HAP-1 (cell line): ENCODE measurements at places on chromosomes 3 and 15.

- no peak for DNase-seq
Observed at GRCh38 chr3:167913219-167913835, 177.8 kb downstream of the SERPINI1 start.

GRCh38 chr3:166569589-166569988 lies 732.4 kb upstream of the BCHE start:
- no peak for DNase-seq

GRCh38 chr3:176401211-176401610 lies 796.1 kb downstream of the TBL1XR1 start:
- DNase-seq = no peak

- no peak for DNase-seq
Observed at GRCh38 chr3:170953229-170953628, 44.8 kb upstream of the EIF5A2 start.

DNA sequence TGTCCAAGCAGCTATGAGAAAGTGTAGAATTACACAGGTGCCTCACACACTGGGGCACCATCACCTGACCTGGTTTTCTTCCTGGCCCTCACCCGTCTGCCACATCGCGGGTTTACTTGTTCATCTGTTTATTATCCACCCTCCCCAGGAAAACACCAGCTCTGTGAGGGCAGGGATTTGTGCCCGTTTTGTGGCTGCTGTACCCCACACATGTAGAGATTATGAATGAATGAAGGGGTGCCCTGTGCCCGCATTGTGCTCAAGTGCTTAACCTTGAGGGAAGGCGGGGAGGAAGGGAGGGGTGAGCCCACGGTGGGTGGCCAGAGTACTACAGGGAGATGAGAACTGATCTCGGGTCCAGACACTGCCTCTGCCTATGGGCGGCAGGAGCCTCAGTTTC lies 108.4 kb downstream of the WNT7A start:
- no peak for DNase-seq

DNA sequence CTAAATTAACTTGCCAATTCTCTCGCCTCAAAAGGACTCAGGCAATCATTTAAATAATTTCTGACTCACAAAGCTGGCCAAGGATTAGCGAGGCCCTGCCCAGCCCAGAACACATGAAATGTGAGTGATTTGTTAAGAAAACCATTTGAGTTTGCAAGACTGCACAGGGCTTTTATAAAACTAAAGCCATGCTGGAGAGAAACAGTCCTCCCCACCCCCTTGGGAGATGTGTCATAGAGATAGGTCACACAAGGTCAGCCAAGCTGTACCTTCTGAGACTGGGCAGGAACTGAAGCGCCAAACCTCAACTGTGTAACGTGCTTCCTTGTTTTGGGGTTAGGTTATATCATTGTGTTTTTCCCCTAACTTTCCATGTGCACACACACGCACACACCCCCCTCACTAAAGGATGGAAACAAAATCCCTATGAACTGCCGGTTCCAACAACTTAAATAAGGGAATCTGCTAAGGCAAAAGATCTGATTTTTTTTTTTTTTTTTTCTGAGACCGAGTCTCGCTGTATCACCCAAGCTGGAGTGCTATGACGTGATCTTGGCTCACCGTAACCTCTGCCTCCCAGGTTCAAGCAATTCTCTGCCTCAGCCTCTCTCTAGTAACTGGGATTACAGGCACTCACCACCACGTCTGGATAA lies 8.1 kb downstream of the SPATA12 start:
- DNase-seq = peak; percentile 84

DNA sequence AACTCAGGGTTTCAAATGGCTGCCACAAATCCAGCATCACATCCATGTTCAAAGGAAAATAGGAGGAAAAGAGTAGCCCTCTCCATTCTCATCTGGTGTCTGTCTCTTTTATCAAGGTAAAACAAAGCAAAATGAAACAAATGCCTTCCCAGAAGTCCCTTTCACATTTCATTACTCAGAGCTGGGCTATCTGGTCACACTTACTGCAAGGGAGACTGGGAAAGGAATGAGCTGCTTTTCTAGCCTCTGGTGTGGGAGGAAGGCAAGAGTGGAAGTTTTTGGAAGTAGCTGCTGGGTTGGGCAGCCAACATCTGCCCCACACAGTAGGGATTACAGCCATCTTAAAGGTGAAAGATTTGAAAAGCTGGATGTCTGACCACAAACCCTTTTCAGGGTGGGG lies 51.8 kb downstream of the KLF15 start:
- no peak for DNase-seq

DNA sequence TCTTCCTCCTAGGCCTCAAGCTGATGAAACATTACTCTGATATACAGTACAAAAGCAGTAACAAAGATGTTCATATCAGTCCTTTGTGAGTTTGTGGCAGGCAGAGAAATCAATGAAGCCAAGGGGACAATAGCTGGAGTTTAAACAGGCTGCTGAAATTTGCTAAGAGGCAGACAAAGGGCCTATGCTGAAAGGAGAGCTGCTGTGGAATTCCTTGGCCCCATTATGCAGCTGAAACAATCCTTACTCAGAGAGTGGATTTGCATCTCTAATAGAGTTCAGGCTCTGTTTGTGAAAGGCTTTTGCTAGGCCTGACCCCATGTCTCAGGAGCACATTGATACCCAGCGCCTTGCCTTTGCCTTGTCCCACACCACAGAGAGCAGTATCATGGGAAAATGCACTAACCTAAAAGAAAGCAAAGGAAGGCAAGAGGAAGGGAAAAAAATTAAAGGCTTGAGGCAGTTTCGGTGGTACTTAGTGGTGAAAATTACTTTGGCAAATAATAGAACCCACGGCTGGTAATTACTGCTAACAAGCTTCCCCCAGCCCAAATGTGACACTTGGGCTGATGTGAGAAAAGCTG lies 195.0 kb upstream of the EPHA3 start:
- DNase-seq = peak; percentile 87

DNA sequence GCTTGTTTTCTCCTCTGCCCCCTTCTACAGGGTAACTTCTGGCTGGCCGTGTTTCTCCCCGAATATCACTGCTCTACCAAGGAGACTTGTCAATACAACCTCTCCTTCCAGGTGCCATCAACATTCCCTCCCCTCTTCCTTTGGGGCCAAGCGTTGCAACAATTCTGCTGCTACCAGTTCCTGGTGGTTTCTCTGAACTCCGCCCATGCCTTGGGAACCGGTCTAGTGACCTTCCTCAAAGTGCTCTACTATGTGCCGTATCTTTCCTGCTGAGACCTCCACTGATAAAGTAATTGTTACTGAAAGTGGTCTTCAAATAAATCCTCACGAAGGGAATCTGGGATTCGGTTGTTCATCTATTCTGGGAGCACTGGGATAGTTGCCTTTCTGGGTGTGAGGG lies 26.2 kb downstream of the PCSK6 start:
- DNase-seq = no peak

- no peak for DNase-seq
Observed at GRCh38 chr3:107933450-107933849, 157.4 kb downstream of the CD47 start.

DNA sequence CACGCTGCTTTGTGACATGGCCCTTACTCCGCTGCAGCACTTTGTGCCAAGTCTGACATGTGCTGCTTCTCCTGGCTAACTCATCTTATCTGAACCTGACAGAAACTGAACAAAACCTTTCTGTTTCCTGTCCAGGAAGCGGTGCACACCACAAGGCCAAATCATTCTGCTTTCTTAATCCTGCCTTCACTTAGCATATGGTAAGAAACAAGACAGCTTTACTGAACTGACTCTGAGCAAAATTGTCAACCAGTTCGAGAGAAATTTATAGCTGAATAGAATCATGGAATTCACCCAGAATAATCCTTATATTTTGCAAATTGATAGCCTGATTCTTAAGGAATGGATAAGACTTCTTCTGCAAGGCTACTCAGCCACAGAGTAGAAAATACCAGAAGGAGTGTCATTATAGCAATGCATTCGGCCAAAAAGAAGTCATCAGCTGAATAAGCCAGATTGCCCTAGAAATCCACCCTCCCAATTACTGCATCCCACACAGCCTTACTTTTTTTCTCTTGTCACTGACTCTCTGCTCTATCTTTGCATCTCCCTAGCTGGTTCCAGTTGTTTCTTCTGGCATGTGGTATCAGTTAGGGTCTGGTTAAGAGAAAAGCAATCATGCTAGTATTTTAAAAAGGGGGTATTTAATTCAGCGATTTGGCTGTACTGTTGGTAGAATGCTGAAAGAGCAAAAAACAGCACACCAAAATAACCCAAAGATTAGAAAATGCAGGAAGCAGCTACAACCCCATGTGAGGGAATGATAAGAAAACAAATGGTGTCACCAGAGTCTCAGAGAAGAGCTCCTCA lies 41.6 kb upstream of the STRIT1 start:
- no peak for DNase-seq

GRCh38 chr15:92930776-92931175 lies 30.7 kb downstream of the CHD2 start:
- DNase-seq = no peak

DNA sequence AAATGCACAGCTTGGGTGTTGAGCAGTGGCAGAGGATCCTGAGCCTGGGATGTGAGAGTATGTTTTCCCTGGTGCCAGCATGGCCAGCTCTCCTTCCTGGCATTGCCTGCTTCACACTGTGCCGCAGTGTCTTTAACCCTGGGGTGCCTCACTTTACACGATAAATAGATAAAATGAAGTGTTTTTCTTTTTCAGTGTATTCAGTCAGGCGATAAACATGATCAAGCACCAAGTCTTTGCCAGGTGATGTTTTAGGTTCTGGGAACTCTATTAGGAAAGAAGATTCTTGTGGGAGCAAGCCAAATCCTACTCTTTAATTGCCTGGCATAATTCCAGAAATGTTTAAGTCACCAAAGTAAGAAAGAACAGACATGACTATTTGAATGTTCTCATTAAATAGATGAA lies 14.0 kb downstream of the ABHD6 start:
- no peak for DNase-seq

DNA sequence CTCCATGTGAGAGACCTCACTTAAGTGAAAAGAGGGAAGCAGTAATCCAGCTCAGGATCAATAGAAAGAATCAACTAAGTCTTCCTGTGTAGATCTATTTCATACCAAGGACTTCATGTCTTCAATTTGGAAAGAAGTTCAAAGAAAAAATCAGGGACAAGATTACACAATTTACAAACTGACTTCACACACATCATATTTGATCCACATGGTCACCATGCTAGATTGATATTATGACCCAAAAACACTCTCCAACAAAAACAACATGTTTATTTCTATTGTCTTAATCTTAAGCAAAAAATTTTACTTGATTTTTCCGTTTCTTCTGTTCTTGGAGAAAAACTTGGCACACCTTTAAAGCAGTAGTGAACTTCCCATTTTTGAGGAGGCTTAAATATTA lies 76.3 kb downstream of the THBS1 start:
- DNase-seq = no peak

DNA sequence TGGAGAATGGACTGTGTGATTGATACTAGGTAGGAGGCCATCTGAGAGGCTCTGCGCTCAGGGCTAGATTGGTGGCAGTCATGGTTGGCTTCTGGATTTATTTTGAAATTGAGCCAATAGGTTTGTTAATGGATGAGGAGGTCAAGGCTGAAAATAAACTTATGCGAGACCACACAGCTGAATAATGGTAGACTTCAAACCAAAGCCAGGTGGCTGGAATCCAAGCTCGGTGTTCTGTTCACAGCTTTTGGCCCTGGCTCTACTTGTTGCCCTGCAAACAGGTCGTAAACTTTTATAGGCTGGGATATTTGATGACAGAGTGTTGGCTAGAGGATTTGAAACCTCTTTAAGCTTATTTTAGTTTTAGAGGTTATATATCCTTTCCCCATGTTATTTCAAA lies 160.4 kb downstream of the CHL1 start:
- no peak for DNase-seq

DNA sequence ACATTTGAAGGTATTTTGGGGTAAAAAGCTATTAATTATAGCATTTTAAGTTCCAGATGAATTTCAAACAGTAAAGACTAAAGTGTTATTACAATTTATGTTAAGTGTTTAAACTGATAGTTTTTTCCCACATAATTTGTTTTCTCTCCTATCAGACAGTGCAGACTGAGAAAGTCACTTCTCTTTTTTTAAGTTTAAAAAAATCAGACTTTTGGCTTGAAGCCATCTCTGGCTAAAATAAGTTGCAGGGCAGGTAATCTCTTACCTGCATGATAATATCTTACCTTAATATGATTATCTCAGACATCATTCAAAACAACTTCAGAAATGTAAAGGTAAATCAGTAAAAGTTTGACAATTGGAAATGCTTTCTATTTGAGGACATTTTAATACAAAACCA lies 21.5 kb upstream of the RAB6B start:
- DNase-seq = no peak

DNA sequence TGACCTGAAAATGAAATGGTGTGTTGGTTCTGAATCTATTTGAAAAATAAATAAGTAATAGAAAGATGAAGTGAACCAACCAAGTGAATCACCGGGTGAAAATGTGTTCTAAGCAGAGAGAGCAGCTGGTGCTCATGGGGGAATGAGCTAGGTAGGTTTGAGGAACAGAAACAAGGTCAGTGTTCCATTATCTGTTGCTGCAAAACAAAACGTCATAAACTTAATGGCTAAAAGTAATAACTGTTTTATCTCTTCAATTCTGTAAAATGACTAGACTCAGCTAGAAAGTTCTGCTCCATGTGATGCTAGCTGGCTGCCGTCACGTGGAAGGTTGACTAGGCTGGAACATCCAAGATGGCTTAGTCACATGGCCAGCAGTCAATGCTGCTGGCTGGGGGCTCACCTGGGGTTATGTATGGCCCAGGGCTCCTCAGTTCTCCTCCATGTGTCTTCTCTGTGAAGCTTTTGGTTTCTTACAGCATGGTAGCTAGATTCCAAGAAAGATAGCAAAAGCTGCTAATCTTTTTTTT lies 13.3 kb upstream of the SH3BP5 start:
- no peak for DNase-seq

- no peak for DNase-seq
Observed at GRCh38 chr3:195443391-195443989, 670 bp upstream of the ACAP2 start.

- DNase-seq = no peak
Observed at GRCh38 chr15:49255966-49256759, 86.1 kb downstream of the GALK2 start.

DNA sequence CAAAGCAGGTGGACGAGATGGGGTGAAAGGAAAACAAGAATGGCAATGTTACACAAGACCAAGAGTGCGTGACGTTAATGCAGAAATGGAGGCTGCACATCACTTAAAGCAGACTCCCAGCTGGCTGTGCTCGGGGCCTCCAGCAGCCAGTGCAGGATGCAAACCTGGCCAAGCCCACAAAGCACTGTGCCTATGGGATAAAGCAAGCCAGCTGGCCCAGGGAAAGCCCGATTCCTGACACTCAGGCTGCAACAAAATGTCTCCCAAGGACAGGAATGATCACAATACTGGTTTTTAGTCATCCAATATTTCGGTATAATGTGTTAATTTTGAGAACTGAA lies 86.2 kb downstream of the SEC22A start:
- DNase-seq = no peak
